ENCODE measurements at places on chromosomes 4 and X. TPM values are rescaled to one million over a fixed set of nuclear protein-coding genes. Genes with fewer than 3 reads are reported as not detected.

Gene IL9R
- total RNA-seq: not detected

Gene IBSP
- not detected for total RNA-seq

Gene ARL9
- 2.4 TPM for total RNA-seq

Gene PRR32
- total RNA-seq: not detected

Gene HAND2
- total RNA-seq: not detected

Gene PASD1
- total RNA-seq: not detected

Gene CXorf49
- not detected for total RNA-seq

Gene ARHGAP36
- total RNA-seq: 0.41 TPM

Gene CAPN6
- under 0.01 TPM for total RNA-seq

Gene FGF13
- 128 TPM for total RNA-seq

Gene NDP
- total RNA-seq: 27.3 TPM

Gene DSPP
- total RNA-seq: 0.41 TPM

Gene TEX11
- not detected for total RNA-seq

Gene GPC4
- 1.2 TPM for total RNA-seq

- DNase-seq: no peak
Measured at GRCh38 chrX:38807873-38808272, 6.6 kb downstream of the MID1IP1 start.

DNA sequence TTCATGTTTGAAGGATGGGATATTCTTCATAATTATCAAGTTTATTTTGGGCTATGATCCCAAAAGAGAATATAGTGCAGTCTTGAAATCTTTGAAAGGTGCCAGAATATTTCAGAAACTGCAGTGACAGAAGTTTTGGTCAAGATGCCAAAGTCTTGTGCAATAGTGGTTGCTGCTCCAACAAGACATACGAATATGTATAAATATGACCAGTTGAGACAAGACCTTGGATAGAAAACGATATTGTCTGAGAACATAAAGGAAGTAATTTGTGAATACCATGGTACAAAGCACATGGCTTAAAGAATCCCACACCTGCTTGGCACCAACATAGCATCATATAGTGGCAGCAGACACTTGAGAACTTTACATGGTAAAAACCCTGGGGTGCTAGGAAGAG is 48.6 kb upstream of the AMELX start:
- DNase-seq: no peak

GRCh38 chr4:150368667-150369066 is 213.3 kb upstream of the MAB21L2 start:
- no peak for DNase-seq

DNA sequence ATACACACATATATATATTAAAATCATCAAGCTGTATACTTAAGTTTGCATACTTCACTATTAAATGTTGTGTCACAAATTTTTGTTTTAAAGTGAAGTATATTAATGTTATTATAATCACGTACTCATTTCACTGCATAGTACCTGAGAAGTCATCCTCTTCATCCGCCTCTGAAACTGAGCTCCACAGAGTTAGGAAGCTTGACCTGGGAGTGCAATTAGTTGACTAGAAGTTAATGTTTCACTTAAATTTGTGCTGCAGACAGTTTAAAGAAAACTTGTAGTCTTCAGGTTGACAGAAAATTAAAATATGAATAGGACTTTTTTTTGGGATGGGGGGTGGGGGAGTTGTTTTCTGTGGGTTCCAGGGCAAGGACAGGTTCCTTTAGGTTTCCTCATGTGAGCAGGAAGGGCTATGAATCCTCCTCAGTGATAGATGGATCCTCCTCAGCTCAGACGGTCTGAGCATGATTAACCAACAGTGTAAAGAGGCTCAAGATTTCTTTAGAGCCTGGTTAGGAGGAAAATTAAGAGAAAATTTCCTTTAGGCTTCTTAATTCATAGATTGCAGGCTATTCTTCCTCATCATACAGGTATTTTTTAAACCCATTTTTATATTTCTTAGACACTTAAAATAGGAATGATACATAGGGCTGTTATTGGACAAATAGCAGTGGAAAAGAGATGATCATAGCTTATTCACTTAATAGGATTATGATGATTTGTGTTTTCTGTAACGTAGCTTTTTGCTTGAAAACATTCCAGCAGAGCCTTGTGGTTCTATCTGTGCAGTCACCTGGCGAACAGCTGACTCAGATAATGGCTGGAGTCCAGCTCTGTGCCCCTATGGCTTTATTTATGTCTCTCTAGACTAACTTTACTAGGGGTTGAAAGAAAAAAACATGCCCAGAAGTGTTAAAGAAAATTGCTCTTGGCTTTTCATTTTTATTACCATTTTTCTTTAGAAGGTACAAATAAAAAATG is 102.7 kb downstream of the SLC4A4 start:
- DNase-seq: no peak

DNA sequence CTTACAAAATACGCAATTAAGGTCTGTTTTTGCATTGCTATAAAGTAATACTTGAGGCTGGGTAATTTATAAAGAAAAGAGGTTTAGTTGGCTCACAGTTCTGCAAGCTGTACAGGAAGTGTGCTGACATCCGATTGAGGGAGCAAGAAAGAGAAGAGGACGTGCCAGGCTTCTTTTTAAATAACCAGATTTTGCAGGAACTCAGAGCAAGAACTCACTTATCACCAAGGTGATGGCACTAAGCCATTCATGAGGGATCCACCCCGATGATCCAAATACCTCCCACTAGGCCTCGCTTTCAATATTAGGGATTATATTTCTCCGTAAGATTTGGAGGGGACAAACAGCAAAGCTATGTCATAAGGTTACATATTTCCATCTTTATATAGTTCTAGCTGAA is 456.7 kb downstream of the GLUD2 start:
- no peak for DNase-seq

- DNase-seq: no peak
Measured at GRCh38 chr4:40395908-40396793, 61.0 kb downstream of the CHRNA9 start.

- no peak for DNase-seq
Measured at GRCh38 chr4:151455212-151455611, 46.2 kb downstream of the FHIP1A start.

DNA sequence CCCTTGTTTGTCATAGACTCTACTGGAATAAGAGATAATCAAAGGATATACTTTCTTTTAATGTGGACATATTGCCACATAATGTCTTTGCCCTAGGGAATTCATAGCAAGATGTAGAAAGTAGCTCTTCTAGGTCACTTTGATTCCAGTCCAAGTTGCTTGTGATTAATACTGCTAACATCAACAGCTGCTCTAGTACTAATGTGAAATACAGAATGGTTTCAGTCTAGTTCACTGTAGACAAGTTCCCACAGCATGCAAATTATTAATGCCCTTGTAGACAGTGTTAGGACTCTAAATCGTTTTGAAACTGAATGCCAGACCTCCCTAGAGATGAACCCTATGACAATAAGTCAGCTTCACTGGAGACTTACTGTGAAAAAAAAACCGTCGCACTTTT is 494.6 kb upstream of the ATOH1 start:
- DNase-seq: no peak

- no peak for DNase-seq
Measured at GRCh38 chr4:181479141-181479540, 764.1 kb upstream of the TENM3 start.

DNA sequence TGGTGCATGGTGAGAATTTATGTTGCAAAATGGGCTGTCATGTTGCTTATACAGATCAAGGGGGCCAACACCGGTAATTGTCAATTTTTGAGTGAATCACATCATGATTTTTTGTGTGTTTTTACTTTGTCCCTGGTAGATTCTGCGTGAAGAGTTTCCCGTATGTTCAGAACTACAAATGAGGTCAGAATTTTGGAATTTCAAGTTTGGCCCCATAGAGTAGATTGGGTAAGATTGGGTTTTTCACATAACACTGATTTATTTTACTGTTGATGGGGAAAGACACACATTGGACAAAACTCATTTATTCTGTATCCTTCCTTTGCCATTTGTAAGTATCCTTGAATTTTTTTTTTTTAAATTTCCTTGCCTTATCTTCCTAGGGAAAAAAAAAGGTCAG is 158.5 kb upstream of the MXRA5 start:
- DNase-seq: no peak

DNA sequence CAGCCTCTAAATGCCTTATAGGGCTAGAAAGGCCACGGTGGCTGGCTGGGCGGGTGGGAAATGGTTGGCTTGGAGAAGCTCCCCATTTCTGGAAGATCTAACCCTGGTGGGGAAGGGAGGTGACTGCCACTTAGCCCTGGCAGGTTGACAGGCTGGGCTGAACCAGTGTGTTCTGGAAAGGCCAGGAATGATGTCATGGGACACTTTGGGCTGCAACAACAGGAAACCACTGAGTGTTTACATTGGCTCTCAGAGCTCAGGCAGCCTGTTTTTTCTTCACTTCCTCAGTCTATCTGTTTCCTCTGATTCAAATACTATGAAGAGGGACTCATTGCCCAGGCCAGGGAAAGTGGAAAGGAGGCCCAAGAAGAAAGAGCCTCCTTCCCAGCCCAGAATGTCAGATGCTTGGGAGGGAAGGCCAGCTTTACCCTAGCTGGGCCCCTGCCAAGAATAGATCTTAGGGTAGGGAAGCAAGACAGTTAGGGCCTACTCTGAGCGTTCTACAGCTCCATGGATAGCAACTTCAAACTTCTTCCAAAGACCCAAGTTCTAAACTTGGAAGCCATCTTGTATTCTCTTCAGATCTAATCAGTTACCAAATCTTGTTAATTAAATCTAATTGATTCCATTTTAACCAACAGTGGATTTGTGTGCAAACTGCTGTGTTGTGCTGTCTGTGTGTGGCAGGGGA is 65.8 kb upstream of the MSN start:
- DNase-seq: peak; percentile 10

- DNase-seq: no peak
Measured at GRCh38 chr4:70158576-70158975, 4.5 kb downstream of the PRR27 start.

DNA sequence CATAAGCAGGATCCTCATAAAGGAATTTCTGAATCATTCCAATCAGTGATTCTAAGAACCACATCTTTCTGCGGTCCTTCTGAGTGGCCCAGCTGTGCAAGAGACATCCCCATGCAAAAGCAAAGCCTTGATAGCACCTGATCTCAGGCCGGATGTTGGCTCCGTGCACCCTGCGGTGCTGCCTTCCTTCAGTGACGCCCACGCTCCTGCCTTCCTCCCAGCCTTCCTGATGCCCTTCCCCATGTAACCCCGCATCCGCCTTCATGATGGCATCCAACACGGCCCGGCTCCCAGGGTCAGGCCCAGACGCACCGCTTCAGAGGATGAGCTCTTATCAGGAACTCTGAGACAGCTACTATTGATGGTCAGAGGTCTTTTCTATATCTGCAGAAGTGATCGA is 20.4 kb upstream of the CYP4V2 start:
- no peak for DNase-seq

DNA sequence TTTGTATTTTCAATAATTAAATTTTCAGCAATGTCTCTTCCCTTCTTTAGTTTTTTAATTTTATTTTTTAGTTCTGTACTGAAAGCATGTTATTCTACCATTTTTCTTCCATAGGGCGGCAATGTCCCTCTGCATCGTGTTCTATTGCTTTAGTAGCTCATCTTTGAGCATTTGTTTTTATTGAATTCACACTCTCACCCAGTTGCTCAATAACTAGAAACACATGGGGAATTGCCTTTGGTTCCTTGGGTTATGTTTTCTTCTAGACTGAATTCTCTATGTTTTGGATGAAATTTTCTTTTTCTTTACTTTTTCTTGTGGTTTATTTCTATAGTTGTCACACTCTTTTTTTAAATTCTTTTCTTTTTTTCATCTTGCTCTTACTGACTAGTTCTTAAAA is 233.8 kb upstream of the LDB2 start:
- no peak for DNase-seq

DNA sequence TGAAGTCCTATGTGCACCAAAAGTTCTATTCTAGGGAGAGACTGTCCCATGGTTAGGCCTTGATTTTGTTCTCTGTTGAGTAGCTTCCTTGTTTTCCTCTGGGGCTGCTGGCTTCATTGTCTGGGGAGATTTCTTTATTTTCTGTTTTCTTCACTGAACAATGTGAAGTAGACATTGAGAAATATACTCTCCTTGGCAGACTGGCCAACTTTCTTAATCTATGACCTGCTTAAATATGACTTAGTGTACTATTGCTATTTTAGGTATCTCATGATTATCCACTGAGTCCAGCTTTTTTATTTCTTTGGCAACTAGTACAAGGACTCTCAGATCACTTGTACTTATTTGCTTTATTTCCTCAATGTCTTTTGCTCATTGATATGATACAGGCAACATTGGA is 1594.6 kb downstream of the ARAP2 start:
- DNase-seq: no peak

DNA sequence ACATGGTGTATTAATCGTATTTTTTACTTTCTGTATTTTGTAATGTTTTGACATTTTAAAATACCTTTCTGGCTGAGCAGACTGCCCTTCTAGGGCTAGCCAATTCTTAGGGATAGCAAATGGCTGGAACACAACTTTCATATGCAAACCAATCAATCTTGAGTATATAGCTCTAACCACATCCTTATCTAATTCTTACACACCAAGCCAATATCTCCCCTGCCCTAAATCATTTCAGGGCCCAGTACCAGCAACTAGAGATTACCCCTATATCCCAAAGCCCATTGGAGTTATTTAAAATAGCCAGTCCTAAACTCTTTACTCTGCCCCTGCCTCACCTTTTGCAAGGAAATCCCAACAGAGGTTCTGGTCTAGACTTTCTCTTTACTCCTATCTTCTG is 58.3 kb downstream of the INTS12 start:
- no peak for DNase-seq

DNA sequence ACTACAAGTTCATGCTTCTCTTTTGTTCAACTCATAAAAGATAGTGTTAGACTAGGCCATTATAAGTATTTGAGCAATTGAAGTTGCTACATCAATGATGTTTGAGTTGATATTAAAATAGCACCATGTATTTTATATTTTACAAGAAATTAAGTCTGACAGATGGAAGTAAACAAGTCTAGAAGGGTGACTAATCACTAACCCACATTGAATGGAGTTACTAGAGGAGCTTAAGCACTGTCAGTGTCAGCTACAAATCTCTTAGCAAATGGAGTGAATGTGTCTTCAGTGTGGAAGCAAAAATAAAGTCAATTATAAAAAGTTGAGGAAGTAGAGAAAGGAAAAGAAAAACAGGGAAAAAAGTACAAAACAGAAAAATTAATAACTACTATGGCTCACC is 592.5 kb downstream of the PCDH18 start:
- DNase-seq: no peak

DNA sequence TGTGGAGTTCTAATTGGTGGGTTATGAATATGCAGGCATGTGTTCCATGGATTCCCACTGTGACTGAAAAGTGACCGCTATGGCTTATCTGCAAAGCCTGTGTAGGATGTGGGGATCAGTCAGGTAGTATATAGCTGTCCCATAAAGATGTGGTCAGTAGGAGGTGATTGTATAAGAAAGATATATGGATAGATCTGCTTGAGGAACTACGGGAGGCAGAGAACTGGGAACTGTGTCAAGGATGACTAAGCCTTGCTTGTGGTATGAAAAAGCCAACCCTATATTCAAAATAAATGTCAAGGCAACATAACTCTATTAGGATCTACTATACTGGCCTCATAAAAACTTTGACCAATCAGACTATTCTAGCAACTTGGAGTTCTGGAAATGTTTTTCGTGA is 185.2 kb downstream of the KLHL4 start:
- DNase-seq: no peak

GRCh38 chr4:140117947-140118346 is 36.0 kb downstream of the MAML3 start:
- DNase-seq: no peak
